ENCODE measurements at places on chromosomes 2 and 18.

DNA sequence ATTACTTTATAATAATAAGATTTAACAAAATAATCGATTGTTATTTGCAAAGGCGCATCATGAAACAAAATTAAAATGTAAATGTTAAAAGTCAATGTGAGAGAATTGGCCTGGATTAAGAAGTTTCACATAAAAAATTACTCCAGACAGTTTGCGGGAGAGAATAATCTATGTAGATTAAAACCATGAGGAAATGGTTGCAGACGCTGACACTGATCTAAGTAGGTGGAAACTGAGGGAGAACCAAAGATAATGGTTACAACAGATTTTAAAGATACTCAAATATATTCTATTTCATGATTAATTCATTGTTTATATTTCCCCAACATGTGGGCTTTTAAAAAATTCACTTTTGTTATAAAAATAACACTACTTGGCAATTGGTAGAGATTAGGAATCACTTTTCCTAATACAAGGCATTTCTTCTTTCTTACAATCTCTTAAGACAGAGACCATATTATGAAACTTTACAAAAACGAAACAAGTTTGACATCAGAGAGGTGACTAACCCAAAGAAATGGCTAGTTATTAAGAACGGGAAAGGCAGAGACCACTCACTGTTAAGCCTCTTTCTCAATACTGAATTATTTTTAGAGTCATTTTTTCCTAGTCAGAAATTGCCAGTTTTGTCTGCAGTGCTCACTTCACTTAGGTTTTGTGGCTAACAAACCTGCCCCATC is 1.6 kb downstream of the KANSL1L start:
- peak; percentile 48 for DNase-seq

DNA sequence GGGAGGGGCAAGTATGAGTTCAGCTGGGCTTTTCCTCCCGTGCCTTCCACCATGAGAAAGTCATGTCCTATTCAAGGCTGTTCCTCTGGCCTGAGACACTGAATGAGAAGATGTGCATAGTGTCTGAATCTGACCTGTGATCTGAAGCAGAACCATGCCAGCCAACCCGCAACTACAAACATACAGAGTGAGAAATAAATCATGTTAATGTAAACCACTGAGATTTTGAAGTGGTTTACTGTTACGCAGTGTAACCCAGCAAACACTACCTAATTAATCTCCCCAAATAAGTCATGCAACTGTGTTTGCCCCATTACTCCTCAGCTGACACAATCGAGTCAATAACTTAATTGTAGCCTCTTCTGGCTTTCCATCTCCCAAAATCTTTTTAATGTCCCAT is 49.2 kb downstream of the METTL4 start:
- DNase-seq = no peak

DNA sequence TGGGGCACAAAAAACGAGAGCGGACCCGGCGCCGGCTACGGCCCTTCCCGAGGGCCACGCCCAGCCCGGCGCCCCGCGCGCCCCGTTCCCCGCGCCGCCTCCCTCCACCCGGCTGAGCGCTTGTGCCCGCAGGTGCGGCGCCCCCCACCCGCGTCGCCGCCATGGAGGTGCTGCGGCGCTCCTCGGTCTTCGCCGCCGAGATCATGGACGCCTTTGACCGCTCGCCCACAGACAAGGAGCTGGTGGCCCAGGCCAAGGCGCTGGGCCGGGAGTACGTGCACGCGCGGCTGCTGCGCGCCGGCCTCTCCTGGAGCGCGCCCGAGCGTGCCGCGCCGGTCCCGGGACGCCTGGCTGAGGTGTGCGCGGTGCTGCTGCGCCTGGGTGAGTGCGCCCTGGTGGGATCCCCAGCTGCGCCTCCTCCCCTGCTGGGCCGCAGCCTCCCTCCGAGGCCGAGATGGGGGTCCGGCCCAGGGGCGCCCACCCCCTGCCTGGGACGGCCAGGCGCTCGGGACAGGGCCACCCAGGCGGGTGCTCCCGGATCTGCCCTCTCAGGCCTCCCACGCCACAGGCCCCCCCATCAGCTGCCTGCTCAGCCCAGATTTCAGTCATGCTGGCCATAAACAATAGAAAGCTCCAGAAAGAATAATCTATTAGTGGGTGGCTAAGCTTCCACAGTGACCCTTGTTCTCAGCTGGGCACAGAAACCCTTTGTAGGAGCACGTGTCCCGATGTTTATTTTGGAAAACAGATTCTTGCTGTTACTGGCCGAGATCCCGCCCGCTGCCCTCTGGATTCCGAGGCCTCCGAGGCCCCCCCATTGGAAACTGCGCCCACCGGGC is 997 bp downstream of the BOK start:
- DNase-seq = no peak

DNA sequence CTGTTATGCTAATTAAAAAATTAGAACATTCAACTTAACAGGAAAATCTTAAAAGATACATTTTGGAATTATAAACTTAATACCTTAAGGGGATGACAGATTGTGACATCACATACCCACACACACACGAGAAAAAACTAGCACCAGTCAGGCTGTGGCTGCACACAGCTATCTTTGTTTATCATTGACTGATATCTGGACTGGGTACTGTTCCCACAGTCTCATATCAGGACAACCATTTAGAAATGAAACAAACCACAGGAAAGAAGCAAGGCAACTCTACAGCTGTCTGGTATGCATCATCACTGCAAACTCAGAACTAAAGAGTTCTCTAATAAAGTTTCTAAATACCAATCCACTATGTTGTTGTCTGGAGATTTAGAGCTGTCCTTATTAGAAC is 210.9 kb upstream of the SMAD7 start:
- DNase-seq = no peak

DNA sequence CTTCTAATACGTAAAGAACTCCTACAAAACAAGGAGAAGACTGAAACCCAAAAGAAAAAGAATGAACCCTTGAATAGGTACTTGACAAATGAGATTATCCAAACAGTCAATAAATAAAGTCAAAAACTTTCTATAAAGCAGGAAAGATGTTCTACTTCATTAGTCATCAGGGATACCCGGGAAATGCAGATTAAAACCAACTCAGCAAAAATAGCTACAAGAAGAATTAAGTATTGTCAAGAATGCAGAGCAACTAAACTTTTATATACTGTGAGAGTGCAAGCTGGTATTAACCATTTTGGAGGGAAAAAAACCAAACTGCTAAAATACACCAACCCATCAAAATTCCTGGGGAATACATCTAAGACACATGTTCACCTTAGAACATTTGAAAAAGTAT is 10.4 kb downstream of the TXNL1 start:
- no peak for DNase-seq

- no peak for DNase-seq
These were observed 11.4 kb downstream of the THNSL2 start for GRCh38 chr2:88181511-88181910.

- no peak for DNase-seq
These were observed 9.1 kb downstream of the TNP1 start for GRCh38 chr2:216850665-216851322.
